ENCODE measurements at places on chromosomes 16 and 17.

DNA sequence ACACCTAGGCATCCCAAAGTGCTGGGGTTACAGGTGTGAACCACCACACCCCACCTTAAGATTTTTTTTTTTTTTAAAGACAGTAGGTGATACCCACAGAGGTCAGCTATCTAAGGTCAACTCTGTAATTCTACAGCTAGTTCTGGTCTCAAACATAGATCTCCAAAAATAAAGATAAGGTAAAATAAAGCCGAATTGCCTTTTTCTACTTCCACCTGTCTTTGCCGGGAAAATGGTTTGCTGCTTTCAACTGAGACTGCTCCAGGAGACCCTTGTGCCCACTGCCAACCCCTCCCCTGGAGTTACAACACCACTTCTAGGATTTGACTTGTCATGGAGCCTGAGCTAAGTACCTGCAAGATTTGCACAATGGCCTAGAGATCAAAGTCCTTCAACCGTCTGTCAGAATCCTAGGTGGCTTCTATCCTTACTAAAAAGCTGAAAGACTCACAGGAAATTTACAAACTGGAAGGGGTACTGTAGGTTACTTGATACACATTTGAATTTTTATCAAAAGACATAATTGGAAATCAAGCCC, 4.7 kb upstream of the CNOT1 start:
- no peak for DNase-seq

GRCh38 chr17:75270218-75270965, 639 bp downstream of the MIF4GD start:
- peak; percentile 52 for DNase-seq

DNA sequence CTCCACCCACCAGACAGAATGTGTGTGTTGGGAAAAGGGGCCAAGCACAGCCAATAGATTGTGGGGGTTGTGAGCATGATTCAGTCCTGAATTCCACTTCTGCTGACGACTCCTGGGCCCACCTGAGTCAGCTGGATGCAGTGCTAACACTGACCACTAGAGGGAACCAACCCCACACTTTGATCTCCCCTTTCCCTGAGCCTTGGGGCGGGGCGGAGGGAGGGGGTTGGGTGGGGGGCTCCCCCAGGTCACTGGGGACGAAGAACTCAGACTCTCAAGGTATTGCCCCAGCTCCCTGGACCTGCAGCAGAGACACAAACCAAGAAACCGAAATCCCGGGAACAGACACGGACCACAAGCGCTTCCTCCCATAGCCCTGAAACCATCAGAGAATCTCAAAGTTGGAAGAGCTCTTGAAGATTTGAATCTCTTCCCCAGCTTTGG, 621 bp upstream of the CSHL1 start:
- DNase-seq: peak; percentile 61

- no peak for DNase-seq
Observed at GRCh38 chr16:24996301-24996700, 18.9 kb downstream of the ARHGAP17 start.

- DNase-seq: no peak
Observed at GRCh38 chr17:49483599-49484509, 11.2 kb upstream of the NGFR start.

GRCh38 chr17:57552114-57552624, 192.9 kb downstream of the CCDC182 start:
- DNase-seq: peak; percentile 58
